ENCODE measurements at places on chromosomes 4 and X. TPM values are rescaled to one million over a fixed set of nuclear protein-coding genes. Genes with fewer than 3 reads are reported as not detected.

NSDHL gene
- 23.6 TPM for total RNA-seq

CXCL10 gene
- total RNA-seq, result 0.59 TPM

MTCP1 gene
- 21.6 TPM for total RNA-seq

MECP2 gene
- total RNA-seq, result 49.8 TPM

PDE5A gene
- 0.21 TPM for total RNA-seq

RPL9 gene
- 1,524 TPM for total RNA-seq

NWD2 gene
- total RNA-seq, result not detected

PRDM8 gene
- 7.2 TPM for total RNA-seq

RS1 gene
- total RNA-seq, result not detected

TLR2 gene
- 0.23 TPM for total RNA-seq

NALF2 gene
- 0.31 TPM for total RNA-seq

SPATA18 gene
- 0.19 TPM for total RNA-seq

GPC4 gene
- not detected for total RNA-seq

DUSP9 gene
- total RNA-seq, result 0.11 TPM

EGFL6 gene
- total RNA-seq, result 1.1 TPM

TMEM156 gene
- total RNA-seq, result 9.3 TPM

SMPX gene
- not detected for total RNA-seq

SPANXA2 gene
- not detected for total RNA-seq

SHISA3 gene
- total RNA-seq, result 0.08 TPM

PGAM4 gene
- total RNA-seq, result 1.5 TPM

L1CAM gene
- 0.31 TPM for total RNA-seq

UBE2A gene
- total RNA-seq, result 62.3 TPM

GLA gene
- 58.2 TPM for total RNA-seq

RRH gene
- 0.27 TPM for total RNA-seq

CPXCR1 gene
- total RNA-seq, result not detected

ENPEP gene
- not detected for total RNA-seq

ESX1 gene
- total RNA-seq, result not detected

VCX3A gene
- total RNA-seq, result not detected

STAP1 gene
- 1.0 TPM for total RNA-seq

OPRPN gene
- not detected for total RNA-seq

DRP2 gene
- total RNA-seq, result 0.34 TPM

CXorf38 gene
- total RNA-seq, result 15.9 TPM

FGF13 gene
- total RNA-seq, result not detected

NXF2 gene
- total RNA-seq, result not detected

UGT2B15 gene
- not detected for total RNA-seq

NR0B1 gene
- not detected for total RNA-seq

ABLIM2 gene
- 0.32 TPM for total RNA-seq

HMX1 gene
- total RNA-seq, result not detected

SMAD1 gene
- 1.1 TPM for total RNA-seq

LPAR4 gene
- total RNA-seq, result 0.06 TPM

SYNPO2 gene
- 0.15 TPM for total RNA-seq

CT55 gene
- total RNA-seq, result not detected

VCX2 gene
- total RNA-seq, result not detected

Measured in activated CD8-positive, alpha-beta memory T cell treated with anti-CD3 and anti-CD28 coated beads for 36 hours (primary cell).